Activated naive CD4-positive, alpha-beta T cell treated with anti-CD3 and anti-CD28 coated beads for 36 hours (primary cell): ENCODE measurements at places on chromosomes 13 and 19.

- no peak for DNase-seq
Measured at GRCh38 chr13:73464758-73465616, 406.2 kb downstream of the KLF5 start.

- no peak for DNase-seq
Measured at GRCh38 chr13:50894012-50894411, 15.6 kb upstream of the RNASEH2B start.

GRCh38 chr13:43924549-43925245 is 45.0 kb downstream of the LACC1 start:
- DNase-seq = no peak

- peak; percentile 60 for DNase-seq
Measured at GRCh38 chr19:54188215-54188871, 1.0 kb downstream of the MBOAT7 start.

DNA sequence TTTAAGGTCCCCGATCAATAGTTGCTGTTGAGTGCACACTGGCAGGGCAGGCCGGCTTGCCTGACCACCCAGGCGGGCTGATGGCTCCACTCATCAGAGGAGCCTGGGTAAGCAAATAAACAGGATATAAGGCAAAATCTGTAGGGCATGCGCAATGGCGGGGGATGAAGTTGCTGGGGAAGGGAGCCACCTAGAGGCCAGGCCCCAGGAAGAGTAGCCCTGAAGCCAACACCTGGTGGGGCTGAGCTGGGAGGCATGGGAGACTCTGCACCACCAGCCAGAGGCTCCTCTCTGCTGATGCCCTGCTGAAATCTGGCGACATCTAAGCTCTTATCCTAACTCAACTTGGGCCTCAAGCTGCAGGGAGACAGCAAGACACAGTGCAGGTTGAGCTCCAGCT is 324.3 kb downstream of the ZNF536 start:
- peak; percentile 37 for DNase-seq

DNA sequence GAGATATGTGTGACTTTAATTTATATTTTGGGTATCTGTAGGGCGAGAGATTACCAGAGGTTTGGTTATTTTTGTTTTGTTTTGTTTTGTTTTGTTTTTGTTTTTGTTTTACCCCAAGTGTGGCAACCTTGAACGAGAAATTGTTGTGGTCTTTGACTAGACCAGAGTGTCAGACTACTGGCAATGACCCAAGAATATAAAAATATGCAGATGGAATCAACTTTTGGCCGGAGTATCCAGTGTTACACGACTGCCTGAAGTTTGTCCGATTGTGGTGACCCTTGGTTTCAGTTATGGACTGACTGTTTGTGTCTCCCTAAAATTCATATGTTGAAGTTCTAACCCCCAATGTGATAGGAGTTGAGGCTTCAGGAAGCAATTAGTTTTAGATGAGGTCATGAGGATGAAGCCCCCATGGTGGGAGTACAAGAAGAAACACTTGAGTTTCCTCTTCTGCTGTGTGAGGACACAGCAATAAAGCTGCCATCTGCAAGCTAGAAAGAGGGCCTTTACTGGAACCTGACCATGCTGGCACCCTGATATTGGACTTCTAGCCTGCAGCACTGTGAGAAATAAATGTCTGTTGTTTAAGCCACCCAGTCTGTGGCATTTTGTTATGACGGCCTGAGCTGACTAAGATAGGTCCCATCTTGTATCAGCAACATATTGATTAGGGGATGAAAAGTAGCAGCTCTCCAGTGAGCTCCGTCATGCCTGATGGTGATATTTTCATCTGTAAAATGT is 261.7 kb downstream of the MTUS2 start:
- no peak for DNase-seq

GRCh38 chr13:74243637-74244526 is 109.7 kb upstream of the KLF12 start:
- no peak for DNase-seq

GRCh38 chr19:18477974-18478373 is 40.0 kb upstream of the ISYNA1 start:
- DNase-seq = no peak

- no peak for DNase-seq
Measured at GRCh38 chr19:8204961-8205360, 4.2 kb upstream of the CERS4 start.

GRCh38 chr13:113995051-113995601 is 21.2 kb upstream of the C13orf46 start:
- DNase-seq = no peak

- no peak for DNase-seq
Measured at GRCh38 chr13:23600534-23600933, 30.3 kb downstream of the TNFRSF19 start.

GRCh38 chr13:20360041-20360491 is 127.9 kb upstream of the GJB6 start:
- DNase-seq = no peak

- DNase-seq = no peak
Measured at GRCh38 chr13:90230311-90230710, 1117.2 kb upstream of the MIR17HG start.

DNA sequence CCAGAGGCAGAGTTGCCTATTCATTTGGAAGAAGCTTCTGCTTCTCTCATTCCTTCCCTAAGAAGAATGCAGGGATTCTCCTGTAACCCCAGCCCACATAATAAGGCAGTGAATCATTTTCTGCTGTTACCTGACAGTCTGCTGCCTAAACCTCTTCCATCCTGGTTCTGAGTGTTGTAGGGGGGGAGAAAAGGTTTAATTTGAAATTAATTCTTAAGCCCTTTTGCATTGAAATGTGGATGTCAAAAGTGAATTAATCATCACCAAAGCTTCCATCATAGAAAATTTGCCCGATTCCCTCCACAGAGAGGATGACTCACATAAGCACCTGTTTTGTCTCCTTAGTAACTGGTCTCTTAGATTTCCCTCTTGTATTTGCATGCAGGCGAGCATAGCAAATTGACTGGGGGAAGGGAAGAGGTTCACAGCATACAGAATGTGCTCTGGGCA is 146.7 kb upstream of the FNDC3A start:
- peak; percentile 45 for DNase-seq

GRCh38 chr13:112260108-112261055 is 115.8 kb upstream of the SPACA7 start:
- DNase-seq = no peak

- no peak for DNase-seq
Measured at GRCh38 chr13:35093356-35093755, 151.3 kb downstream of the NBEA start.

- no peak for DNase-seq
Measured at GRCh38 chr13:41678848-41679247, 221.5 kb downstream of the RGCC start.

DNA sequence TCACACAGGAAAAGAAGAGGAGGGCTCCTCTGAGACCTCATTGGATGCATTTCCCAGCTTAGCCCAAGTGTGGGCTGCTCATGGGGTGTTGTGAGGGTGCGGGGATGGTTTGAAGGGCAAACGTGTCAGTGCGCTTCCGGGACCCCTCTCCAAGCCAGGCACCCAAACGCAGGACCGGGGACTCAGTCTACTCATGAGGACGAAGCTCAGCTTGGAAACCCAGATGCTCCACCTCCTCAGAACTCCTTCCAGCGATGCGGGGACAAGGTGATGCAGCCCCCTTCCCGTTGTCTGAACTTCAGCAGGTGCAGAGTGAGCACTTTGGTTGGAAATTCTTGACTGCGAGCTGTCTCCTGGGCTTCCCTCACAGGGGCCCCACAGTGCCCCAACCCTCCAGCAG is 33.1 kb upstream of the MTIF3 start:
- DNase-seq = no peak

DNA sequence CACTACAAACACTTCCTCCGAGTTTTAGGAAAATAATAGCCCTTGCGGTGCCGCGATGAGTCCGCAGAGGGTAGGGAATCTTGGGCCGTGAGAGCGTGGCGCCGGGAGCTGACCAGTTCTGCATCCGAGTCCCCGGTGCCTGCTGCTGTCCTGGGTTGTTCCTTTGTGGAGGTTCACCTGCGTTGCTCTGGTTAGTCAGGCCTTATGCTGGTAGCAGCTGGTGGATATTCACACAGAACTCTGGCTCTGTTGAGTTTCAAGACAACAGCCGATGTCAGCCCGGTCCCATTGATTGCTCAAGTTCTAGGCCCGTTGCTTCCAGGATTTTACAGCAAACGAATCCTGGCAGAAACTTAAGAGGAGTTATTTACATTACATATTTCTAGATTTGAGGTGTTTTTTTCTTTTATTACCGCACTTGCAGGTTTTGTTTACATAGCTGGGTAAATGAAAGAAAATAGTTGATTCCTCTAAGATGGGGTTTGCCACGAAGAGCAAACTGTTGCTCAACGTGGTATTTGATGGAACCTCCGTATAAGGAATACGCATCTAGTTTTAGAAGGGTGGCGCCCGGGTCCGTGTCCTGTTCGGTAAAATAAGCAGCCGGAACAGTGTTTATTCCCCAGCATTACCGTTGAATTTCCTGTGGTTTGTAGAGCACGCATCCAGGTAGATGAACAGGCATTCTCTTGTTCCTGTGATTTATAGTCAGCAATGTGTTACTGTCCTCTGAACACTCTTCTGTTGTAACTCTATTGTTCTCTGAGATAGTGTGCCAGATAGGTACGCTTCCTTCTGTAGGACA is 1.3 kb downstream of the CLDN10 start:
- no peak for DNase-seq

- no peak for DNase-seq
Measured at GRCh38 chr13:37129866-37130265, 24.4 kb upstream of the CSNK1A1L start.

- no peak for DNase-seq
Measured at GRCh38 chr13:20258208-20258962, 26.3 kb upstream of the GJB6 start.

- DNase-seq = peak; percentile 83
Measured at GRCh38 chr19:35153701-35154524, 622 bp upstream of the FXYD5 start.

- DNase-seq = no peak
Measured at GRCh38 chr19:18386543-18387271, 749 bp downstream of the GDF15 start.

DNA sequence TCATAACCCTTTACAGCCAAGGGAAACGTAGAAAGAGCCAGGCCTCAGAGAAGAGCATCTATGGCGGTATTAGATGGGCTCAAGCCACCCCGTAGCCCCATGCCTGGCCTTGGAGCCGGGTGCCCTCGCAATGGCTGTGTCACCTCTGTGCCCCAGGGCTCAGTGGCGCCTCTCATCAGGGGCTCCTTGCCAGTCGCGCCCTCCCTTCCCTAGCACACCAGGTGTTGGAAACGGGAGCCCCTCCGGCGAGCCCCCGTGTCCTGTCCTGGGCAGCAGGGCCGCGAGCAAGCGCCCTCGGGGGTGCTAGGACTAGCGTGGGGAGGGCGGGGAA is 453 bp downstream of the ZNF256 start:
- DNase-seq = no peak

DNA sequence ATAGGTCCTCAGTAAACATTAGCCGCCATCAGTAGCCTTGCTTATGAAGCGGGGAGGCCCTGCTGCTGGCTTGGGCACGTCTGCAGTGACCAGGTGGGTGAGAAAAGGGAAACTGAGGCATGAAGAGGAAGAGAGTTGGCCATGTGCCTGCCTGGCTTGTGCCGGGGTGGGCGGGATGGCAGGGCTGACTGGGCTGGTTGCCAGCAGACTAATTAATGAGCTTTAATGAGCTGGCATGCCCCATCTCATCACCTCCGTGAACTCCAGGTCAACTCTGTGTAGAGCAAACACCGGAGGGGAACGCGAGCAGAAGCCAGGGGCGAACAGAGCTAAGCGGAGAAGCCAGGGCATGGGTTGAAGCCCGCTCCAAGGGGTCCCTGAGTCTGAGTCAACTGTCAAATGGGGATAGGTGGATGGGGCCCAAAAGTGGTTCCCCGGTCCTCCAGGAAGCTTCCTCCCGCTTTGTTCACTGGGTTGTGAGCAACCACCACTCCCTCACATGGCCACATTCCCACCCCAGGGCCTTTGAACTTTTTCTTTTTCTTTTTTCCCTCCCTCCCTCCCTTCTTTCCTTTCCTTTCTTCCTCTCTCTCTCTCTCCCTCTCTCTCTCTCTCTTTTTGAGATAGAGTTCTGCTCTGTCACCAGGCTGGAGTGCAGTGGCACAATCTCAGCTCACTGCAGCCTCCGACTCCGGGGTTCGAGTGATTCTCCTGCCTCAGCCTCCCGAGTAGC is 8.7 kb downstream of the NR2F6 start:
- DNase-seq = no peak

DNA sequence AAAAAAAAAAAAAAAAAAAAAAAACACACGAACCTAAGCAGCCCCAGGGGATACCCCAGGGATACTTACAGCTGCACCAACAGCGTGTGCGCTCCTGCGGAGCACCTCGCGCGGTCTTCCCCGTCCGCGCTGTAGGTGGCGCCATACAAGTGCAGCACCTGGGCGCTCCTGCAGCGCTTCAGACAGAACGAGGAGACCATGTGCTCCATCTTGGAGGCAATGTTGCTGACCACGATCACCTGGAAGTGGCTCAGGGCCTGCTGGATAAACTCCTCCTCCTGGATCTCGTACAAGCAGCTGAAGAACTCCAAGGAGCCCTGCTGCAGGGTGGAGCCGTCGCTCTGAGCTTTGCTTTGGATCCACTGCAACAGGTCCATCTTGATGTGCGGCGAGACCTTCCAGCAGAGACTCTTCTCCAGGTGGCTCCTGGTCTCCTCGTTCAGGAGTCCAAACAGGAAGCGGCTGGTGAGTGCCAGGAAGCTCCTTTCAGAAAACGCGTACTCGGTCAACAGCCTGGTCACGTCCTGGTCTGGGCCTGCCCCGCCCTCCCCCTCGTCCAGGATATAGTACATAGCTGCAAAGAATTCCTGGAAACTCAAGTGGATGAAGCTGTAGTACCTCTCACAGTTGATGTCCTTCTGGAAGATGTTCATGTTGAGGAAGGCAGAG is 14.5 kb downstream of the NLRP12 start:
- no peak for DNase-seq

- no peak for DNase-seq
Measured at GRCh38 chr19:48292798-48293197, 22.9 kb downstream of the ZNF114 start.

DNA sequence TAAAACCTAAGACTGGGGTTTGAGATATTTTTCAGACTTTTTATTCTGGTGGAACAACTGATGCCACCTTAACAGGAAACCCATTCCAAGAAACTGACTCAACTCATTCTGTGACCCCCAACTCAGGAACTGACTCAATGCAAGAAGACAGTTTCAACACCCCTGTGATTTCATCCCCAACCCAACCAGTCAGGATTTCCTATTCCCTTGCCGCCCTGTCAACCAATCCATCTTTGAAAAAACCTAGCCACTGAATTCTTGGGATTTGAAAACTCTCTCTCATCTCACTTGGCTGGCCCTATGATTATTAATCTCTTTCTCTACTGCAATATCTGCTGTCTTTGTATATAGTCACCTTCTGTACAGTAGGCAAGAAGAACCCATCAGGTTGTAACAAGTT is 1211.9 kb upstream of the ATXN8OS start:
- DNase-seq = no peak

DNA sequence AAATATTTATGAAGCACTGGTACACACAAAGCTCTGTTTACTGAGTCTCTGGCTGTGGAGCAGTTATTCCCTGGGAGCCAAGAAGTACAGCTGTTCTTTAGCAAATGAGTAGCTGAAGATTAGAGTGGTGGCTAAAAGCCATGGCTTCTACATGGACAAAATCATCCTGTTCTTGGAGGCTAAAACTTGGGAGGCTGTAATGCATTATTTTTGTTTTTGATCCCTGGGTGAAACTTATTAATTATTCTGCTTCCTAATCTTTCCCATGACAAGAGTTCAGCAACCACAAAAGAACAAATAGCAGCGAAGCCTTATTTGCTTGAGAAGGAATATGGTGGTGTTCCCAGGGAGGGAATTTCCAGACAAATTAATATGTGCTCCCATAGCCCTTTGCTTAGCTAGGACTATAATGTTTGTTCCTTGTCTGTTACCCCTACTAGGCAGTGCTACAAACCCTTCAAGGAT is 109.5 kb downstream of the DCT start:
- DNase-seq = no peak
